GM23338 (cell line): ENCODE measurements at places on chromosomes 7 and 10. TPM values are rescaled to one million over a fixed set of nuclear protein-coding genes. Genes with fewer than 3 reads are reported as not detected.

- no peak overlapping the region for H3K27ac ChIP-seq
- peak; percentile 70 for DNase-seq
- H3K4me1 ChIP-seq, result no peaks in the 10 kb centered on the region
- H3K4me3 ChIP-seq, result peak overlapping the region; percentile 62
- H3K27me3 ChIP-seq, result peaks cover 9% of the 10 kb centered on the region
- no peaks in the 10 kb centered on the region for H3K36me3 ChIP-seq
These were observed 7.8 kb upstream of the UBE2D1 start for GRCh38 chr10:58326967-58327381.

Gene ANXA8
- total RNA-seq, result not detected in 2 replicates

DNA sequence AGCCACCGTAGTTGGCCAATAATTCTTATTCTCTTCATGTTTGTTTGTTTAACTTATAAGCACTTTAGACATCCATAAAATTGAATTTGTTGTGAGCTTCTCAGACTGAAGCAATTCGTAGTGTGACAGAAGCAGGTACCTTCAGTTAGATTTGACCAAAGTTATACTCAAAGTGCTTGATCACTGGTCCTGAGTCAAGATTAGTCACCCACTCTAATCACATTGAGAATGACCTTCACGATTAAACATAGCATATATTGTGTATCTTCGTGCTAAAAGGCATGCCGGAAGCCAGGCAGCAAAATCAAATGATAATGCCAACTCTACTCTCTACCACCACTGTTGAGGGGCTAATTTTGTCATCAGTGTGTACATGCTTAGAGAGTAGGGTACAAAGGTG, 763.7 kb upstream of the MBL2 start:
- H3K4me3 ChIP-seq, result no peak overlapping the region
- H3K27ac ChIP-seq, result 0 out of 2 replicates have a peak overlapping the region, but pooled peaks have one; percentile 18
- H3K27me3 ChIP-seq, result no peaks in the 10 kb centered on the region
- H3K4me1 ChIP-seq, result no peaks in the 10 kb centered on the region
- H3K36me3 ChIP-seq, result no peaks in the 10 kb centered on the region

Gene ACSM6
- total RNA-seq, result not detected in 2 replicates

GRCh38 chr10:130901311-130902165, 410.0 kb downstream of the TCERG1L start:
- no peak overlapping the region for H3K4me3 ChIP-seq
- no peaks in the 10 kb centered on the region; the same call in 1 of the 2 replicates for H3K36me3 ChIP-seq
- H3K27me3 ChIP-seq, result no peaks in the 10 kb centered on the region
- H3K4me1 ChIP-seq, result no peaks in the 10 kb centered on the region

GRCh38 chr7:17146621-17147020, 151.8 kb upstream of the AHR start:
- no peak overlapping the region for H3K4me3 ChIP-seq
- H3K36me3 ChIP-seq, result no peaks in the 10 kb centered on the region
- DNase-seq, result no peak
- H3K4me1 ChIP-seq, result no peaks in the 10 kb centered on the region

- no peaks in the 10 kb centered on the region for H3K36me3 ChIP-seq
- no peaks in the 10 kb centered on the region for H3K4me1 ChIP-seq
- H3K27me3 ChIP-seq, result no peaks in the 10 kb centered on the region
- no peak overlapping the region for H3K4me3 ChIP-seq
- no peak for DNase-seq
- no peak overlapping the region for H3K27ac ChIP-seq
These were observed 31.5 kb downstream of the CDNF start for GRCh38 chr10:14806318-14806717.

Gene NKX1-2
- total RNA-seq, result 37.0 and 39.4 TPM in 2 replicates

Gene UPK3BL1
- 10.6 and 12.6 TPM in 2 replicates for total RNA-seq

GRCh38 chr7:90459888-90460287, 9.6 kb upstream of the PTTG1IP2 start:
- no peak overlapping the region for H3K27ac ChIP-seq
- no peaks in the 10 kb centered on the region for H3K27me3 ChIP-seq
- no peaks in the 10 kb centered on the region for H3K4me1 ChIP-seq
- peak; percentile 43 for DNase-seq
- no peaks in the 10 kb centered on the region for H3K36me3 ChIP-seq
